Panc1 (cell line): ENCODE measurements at places on chromosomes 7 and 10. TPM values are rescaled to one million over a fixed set of nuclear protein-coding genes. Genes with fewer than 3 reads are reported as not detected.

DNA sequence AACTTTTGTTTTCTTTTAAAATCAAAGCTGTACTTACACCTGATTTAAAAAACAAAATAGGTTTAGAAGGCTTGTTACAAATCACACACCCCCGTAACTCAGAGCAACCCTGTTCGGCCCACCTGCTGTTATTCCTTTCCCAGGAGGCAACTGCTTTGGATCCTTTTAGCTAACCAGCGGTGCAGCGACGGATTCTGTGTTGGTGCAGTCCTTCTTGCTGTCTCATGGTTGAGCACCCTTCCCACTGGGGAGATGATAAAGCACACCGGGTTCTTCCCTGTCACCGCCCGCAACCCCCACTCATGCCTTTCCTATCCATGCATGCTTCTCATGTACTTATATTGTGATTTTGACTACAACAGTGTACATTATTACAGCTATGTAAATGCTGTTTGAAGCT is 24.8 kb upstream of the MKI67 start:
- no peak for DNase-seq
- no peak overlapping the region for H3K27ac ChIP-seq
- no peaks in the 10 kb centered on the region for H3K36me3 ChIP-seq

GRCh38 chr7:151146761-151147160 is 20.7 kb downstream of the GBX1 start:
- no peak for DNase-seq
- H3K27ac ChIP-seq = no peak overlapping the region
- peaks cover 4% of the 10 kb centered on the region; the same call in 1 of the 2 replicates for H3K27me3 ChIP-seq
- H3K4me1 ChIP-seq = no peaks in the 10 kb centered on the region
- no peaks in the 10 kb centered on the region for H3K36me3 ChIP-seq

GRCh38 chr7:1322240-1323110 is 89.8 kb downstream of the UNCX start:
- H3K27ac ChIP-seq = no peak overlapping the region
- no peaks in the 10 kb centered on the region for H3K27me3 ChIP-seq
- H3K36me3 ChIP-seq = no peaks in the 10 kb centered on the region
- DNase-seq = no peak
- no peak overlapping the region for H3K4me3 ChIP-seq

DNA sequence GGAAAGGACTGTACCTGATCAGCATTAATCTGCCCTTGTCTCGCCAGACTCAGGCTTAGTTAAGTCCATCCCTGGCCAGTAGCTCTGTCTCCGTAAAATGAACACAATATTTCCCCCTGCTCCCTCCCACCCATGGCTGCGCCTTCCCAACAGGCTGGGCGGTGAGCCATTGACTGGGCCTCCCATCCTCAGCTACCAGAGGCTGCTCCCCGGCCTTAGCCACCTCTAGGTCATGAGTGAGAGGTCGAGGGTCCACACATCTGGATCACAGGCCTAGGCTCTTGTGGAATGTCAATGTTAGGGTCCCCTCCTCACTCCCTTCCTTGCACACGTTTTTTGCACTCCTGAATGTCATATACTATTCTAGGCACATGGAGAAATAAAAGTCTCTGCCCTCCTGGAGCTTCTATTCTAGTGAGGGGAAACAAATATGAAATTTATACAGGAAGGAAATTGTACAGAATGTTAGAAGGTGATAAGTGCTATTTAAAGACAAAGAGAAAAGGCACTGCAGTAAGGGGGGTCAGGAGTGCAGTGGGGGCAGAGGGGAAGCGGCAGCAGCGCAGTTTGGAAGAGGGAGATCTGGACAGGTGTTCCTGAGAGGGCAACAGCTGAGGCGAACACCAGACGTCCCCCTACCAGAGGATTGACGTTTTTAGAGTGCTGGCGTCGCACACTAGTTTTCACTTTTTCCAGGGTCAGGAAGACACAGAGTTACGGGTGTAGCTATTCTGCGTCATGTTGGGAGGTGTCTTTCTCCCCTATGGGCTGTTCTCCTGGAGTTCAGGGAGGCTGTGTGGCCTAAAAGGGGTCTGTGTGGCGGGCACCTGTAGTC is 17.2 kb upstream of the EIF5AL1 start:
- H3K4me3 ChIP-seq = no peak overlapping the region
- no peaks in the 10 kb centered on the region for H3K4me1 ChIP-seq
- peaks cover 13% of the 10 kb centered on the region for H3K27me3 ChIP-seq
- no peaks in the 10 kb centered on the region for H3K36me3 ChIP-seq
- DNase-seq = no peak

GRCh38 chr7:89064831-89065230 is 269.3 kb upstream of the TEX47 start:
- no peak for DNase-seq
- no peaks in the 10 kb centered on the region for H3K27me3 ChIP-seq
- no peak overlapping the region for H3K27ac ChIP-seq
- H3K4me1 ChIP-seq = no peaks in the 10 kb centered on the region
- no peak overlapping the region for H3K4me3 ChIP-seq

GRCh38 chr7:1818575-1819258 is 148.6 kb downstream of the ELFN1 start:
- H3K27me3 ChIP-seq = no peaks in the 10 kb centered on the region
- H3K27ac ChIP-seq = no peak overlapping the region
- DNase-seq = no peak
- H3K4me3 ChIP-seq = no peak overlapping the region

The FAM3C gene
- 55.4 TPM for total RNA-seq

The ZNF117 gene
- total RNA-seq = 8.0 TPM

The NODAL gene
- not detected for total RNA-seq

The FAM237B gene
- not detected for total RNA-seq

The MYH16 gene
- 0.23 TPM for total RNA-seq

The SEMA3D gene
- total RNA-seq = 11.5 TPM

The TMEM176B gene
- total RNA-seq = 0.31 TPM

The CDHR1 gene
- total RNA-seq = 0.39 TPM

The NPSR1 gene
- not detected for total RNA-seq
